ENCODE measurements at places on chromosomes 5 and 9.

GRCh38 chr9:82284758-82285157 lies 296.2 kb downstream of the SPATA31D1 start:
- no peak for DNase-seq

DNA sequence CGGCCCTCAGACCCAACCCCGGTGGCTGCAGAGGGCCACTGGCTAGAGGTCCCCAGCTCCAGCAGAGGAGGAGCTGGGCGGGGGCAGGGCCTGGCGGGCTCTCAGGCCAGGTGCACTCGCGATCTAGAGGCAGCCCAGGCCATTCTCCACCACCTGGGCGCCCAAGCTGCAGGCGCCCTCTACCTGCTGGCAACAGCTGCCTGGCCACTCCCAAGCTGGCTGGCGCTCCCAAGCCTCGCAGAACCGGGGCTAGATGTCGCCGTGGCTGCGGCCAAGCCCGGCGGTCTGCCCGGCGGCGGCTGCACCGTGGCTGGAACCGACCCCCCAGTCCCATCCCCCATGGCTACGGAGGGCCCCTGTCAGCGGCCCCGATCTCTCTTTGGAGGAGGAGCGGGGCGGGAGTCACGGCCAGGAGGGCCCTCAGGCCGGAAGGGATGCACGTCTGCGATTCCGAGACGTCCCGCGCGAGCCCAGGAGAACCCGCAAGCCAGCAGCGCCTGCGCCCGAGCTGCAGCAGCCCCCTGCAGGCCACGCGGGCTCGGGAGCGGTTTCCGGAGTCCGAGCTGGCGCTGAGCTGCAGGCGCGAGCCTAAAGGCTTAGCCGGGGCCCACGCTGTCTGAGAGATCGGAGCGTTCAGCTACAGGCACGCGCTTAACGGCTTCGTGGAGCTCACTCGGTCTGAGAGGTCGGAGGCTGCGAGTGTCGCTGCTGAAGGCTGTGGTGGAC lies 44.3 kb upstream of the BICD2 start:
- DNase-seq, result peak; percentile 60

DNA sequence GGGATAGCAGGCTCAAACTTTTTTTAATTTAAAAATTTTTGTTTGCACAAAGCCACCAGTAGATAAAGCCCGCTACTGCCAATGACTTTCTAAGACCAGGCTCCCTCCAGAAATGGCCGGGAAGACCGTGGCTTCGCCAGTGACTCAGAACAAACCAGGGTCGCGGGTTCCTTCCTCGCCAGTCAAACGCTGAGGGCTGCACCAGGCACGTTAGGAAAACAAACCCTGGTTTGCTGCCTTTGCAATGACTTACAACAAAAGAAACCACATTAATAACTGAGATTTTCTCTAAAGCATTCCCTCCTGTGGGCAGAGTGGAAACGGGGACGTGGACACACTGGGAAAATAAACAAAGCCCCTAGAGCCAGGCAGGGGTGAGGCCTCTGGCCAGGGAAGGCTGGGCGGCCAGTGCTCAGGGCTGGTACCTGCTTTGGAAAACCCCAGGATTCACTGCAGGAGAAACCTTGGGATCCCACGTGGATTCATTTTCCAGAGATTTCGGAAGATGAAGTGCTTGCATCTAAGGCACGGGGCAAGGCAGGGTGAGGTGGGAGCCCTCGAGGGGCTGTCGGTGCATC lies 3.8 kb downstream of the PRRX2 start:
- DNase-seq, result no peak

- no peak for DNase-seq
These were observed 44.2 kb downstream of the GDA start for GRCh38 chr9:72193478-72193881.

DNA sequence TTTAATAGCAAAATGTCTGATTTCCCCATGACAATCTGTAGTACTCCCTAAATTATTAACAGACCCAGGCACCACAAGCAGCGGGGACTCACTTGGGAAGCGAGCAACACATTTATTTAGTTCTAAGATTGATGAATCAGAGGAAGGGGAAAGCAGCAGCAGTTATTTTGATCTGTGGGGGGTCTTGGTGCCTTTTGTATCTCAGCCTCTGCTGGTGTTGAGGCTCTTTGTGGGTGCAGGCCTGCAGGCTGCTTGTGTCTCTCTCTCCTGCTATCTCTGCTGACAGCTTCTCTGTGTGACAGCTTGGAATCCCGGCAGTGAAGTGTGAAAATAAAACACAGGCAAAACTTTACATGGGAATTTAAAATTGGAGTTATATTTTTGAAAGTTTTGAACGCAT lies 878.2 kb upstream of the DMAC1 start:
- DNase-seq, result no peak

GRCh38 chr5:55625913-55626312 lies 86.2 kb downstream of the SLC38A9 start:
- DNase-seq, result no peak

DNA sequence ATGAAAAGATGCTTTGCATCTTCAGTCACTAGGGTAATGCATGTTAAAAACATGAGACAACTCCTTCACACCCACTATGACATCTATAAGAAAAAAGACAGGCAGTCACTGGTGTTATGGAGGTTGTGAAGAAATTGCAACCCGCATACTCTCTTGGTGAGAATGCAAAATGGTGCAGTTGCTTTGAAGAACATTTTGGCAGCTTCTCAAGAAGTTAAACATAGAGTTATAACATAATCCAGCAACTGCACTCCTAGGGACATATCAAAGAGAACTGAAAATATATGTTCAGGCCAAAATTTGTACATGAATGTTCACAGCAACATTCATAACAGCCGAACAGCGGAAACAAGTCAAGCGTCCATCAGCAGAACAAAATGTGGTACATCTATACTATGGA lies 46.3 kb upstream of the TBC1D9B start:
- DNase-seq, result no peak

DNA sequence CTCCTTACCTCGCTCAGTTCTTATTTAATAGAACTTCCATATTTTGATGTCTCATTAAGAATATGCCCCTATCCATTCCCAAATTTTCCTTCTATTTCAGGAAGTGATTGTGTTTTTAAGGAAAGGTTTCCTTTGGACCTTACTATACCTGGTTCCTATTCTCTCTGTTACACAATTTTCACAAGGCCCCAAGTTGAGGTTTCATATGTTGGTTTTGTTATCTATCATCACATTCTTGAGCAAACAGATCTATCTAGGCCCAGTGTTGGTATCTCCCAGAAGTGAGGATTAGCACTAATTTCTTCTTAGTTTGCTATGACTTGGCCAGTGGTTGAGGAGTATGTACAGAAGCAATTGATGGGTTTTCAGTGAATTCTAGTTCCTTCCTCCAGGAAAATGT lies 41.5 kb downstream of the ALG2 start:
- no peak for DNase-seq

Measured in Ammon's horn (tissue), 1 donor.